SK-MEL-5 (cell line): ENCODE measurements at places on chromosomes 7 and 10. TPM values are rescaled to one million over a fixed set of nuclear protein-coding genes. Genes with fewer than 3 reads are reported as not detected.

Gene CDC14C
- total RNA-seq = not detected in 2 replicates

Gene NEUROG3
- total RNA-seq = not detected in 2 replicates

Gene GRID1
- total RNA-seq = 0.53 and 0.64 TPM in 2 replicates

Gene EEF1AKMT2
- 15.5 and 20.0 TPM in 2 replicates for total RNA-seq

Gene XRCC2
- 13.2 and 14.1 TPM in 2 replicates for total RNA-seq
